ENCODE measurements at places on chromosomes 6 and 20. TPM values are rescaled to one million over a fixed set of nuclear protein-coding genes. Genes with fewer than 3 reads are reported as not detected.

Gene MRAP2
- not detected for total RNA-seq

Gene RPP21
- total RNA-seq, result 44.0 TPM

Gene MEI4
- not detected for total RNA-seq

Gene EMILIN3
- total RNA-seq, result not detected

Gene NINL
- 2.1 TPM for total RNA-seq

Gene ANKRD66
- total RNA-seq, result not detected

Gene LAMA4
- not detected for total RNA-seq

Gene TCP11
- total RNA-seq, result not detected

DNA sequence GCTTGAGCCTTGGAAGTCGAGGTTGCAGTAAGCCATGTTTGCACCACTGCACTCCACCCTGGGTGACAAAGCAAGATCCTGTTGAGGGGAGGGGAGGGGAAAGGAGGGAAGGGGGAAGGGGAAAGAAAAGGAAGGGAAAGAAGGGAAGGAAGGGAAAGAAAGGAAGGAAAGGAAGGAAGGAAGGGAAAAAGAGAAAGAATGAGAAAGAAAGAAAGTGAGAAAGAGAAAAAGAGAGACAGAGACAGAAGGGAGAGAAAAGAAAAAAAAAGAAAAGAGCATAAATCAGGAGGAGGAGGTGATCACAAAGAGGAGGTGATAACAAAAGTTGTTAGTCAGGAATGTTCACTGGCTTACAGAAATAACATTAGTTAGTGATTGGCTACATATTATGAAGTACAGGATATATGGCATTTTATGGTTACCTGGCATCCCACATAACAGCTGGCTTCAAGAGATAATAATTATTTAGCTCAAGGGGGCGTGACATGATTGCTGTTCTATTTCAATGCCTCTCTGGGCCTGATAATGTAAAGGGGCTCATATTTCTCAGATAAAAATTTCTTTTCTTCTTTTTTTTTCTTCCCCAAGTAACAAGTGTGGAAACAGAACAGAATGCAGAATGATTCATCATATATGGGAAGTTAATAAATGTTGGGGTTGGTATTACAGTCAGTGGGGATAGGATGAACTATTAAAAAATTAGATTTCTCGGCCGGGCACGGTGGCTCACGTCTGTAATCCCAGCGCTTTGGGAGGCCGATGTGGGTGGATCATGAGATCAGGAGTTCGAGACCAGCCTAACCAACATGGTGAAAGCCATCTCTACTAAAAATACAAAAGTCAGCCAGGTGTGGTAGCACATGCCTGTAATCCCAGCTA lies 27.1 kb downstream of the SAMHD1 start:
- no peaks in the 10 kb centered on the region for H3K27me3 ChIP-seq
- H3K4me3 ChIP-seq, result no peak overlapping the region
- no peak for DNase-seq
- H3K27ac ChIP-seq, result peak overlapping the region; percentile 32
- H3K4me1 ChIP-seq, result peaks cover 11% of the 10 kb centered on the region

DNA sequence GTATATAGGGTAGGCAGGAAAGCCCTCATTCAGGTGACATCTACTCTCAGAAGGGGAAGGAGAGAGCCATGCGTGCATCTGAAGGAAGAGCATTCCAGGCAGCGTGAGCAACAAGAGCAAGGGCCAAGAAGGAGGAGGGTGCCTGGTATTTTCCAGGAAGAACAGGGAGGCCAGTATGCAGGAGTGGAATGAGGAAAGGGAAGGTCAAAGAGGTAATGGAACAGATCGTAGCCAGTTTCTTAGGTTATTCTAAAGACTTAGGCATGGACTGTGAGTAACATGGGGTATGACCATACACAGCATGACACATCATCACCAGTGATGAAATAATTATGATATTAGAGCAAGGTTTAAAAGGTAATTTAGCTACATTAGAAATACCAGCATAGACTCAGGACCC lies 24.1 kb downstream of the ALDH8A1 start:
- H3K4me3 ChIP-seq, result no peak overlapping the region
- H3K36me3 ChIP-seq, result peaks cover 4% of the 10 kb centered on the region
- DNase-seq, result no peak
- no peak overlapping the region for H3K27ac ChIP-seq
- no peaks in the 10 kb centered on the region for H3K27me3 ChIP-seq

GRCh38 chr20:35151736-35152135 lies 4.6 kb upstream of the EDEM2 start:
- no peaks in the 10 kb centered on the region for H3K27me3 ChIP-seq
- peaks cover 16% of the 10 kb centered on the region for H3K4me1 ChIP-seq
- DNase-seq, result no peak
- no peak overlapping the region for H3K4me3 ChIP-seq

GRCh38 chr20:32517914-32518592 lies 67.1 kb downstream of the NOL4L start:
- no peak overlapping the region for H3K4me3 ChIP-seq
- no peaks in the 10 kb centered on the region for H3K36me3 ChIP-seq
- no peak for DNase-seq
- H3K27ac ChIP-seq, result no peak overlapping the region
- H3K27me3 ChIP-seq, result no peaks in the 10 kb centered on the region

GRCh38 chr6:148440877-148441453 lies 98.3 kb downstream of the SASH1 start:
- H3K27me3 ChIP-seq, result peaks cover 12% of the 10 kb centered on the region
- no peak overlapping the region for H3K27ac ChIP-seq
- H3K4me3 ChIP-seq, result no peak overlapping the region

GRCh38 chr6:155487371-155488130 lies 31.9 kb upstream of the NOX3 start:
- no peak overlapping the region for H3K27ac ChIP-seq
- no peaks in the 10 kb centered on the region for H3K4me1 ChIP-seq

GRCh38 chr6:140101367-140101766 lies 726.9 kb upstream of the CITED2 start:
- peak overlapping the region; percentile 83 for H3K27ac ChIP-seq
- H3K27me3 ChIP-seq, result no peaks in the 10 kb centered on the region
- no peak overlapping the region for H3K4me3 ChIP-seq
- H3K4me1 ChIP-seq, result peaks cover 13% of the 10 kb centered on the region
- DNase-seq, result no peak
- peaks cover 1% of the 10 kb centered on the region for H3K36me3 ChIP-seq

- H3K4me1 ChIP-seq, result peaks cover 16% of the 10 kb centered on the region
- H3K36me3 ChIP-seq, result no peaks in the 10 kb centered on the region
- no peak overlapping the region for H3K4me3 ChIP-seq
- peak; percentile 71 for DNase-seq
- peaks cover 7% of the 10 kb centered on the region for H3K27me3 ChIP-seq
Observed at GRCh38 chr6:167079853-167080297, 43.0 kb upstream of the CCR6 start.

- no peaks in the 10 kb centered on the region for H3K27me3 ChIP-seq
- no peak overlapping the region for H3K4me3 ChIP-seq
- H3K36me3 ChIP-seq, result peaks cover 41% of the 10 kb centered on the region
- no peak overlapping the region for H3K27ac ChIP-seq
- H3K4me1 ChIP-seq, result peaks cover 17% of the 10 kb centered on the region
- DNase-seq, result no peak
Observed at GRCh38 chr20:507006-507758, 36.4 kb downstream of the CSNK2A1 start.

DNA sequence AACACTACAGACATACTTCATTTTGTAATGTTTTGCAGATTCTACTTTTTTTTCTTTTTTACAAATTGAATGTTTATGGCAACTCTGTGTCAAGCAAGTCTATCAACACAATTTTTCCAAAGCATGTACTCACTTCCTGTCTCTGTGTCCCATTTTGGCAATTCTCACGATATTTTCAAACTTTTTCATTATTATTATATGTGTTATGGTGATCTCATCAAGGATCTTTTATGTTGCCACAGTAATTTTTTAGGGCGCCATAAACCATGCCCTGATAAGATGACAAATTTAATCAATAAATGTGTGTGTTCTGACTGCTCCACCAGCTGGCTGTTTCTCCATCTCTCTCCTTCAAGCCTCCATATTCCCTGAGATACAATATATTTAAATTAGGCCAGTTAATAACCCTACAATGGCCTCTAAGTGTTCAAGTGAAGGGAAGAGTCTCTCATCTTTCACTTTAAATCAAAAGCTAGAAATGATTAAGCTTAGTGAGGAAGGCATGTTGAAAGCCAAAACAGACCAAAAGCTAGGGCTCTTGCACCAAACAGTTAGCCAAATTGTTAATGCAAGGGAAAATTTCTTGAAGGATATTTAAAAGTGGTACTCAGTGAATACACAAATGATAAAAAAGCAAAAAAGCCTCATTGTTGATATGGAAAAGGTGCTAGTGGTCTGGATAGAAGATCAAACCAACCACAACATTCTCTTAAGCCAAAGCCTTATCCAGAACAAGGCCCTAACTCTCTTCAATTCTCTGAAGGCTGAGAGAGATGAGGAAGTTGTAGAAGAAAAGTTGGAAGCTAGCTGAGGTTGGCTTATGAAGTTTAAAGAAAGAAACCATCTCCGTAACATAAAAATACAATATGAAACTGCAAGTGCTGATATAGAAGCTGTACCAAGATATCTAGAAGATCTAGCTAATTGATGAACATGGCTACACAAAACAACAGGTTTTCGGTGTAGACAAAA lies 194.4 kb upstream of the TAB2 start:
- H3K4me1 ChIP-seq, result peaks cover 75% of the 10 kb centered on the region
- no peak for DNase-seq
- H3K27ac ChIP-seq, result peak overlapping the region; percentile 72
- H3K27me3 ChIP-seq, result no peaks in the 10 kb centered on the region
- peaks cover 64% of the 10 kb centered on the region for H3K36me3 ChIP-seq

GRCh38 chr20:14759979-14760378 lies 422.6 kb upstream of the FLRT3 start:
- H3K4me1 ChIP-seq, result no peaks in the 10 kb centered on the region
- H3K27ac ChIP-seq, result no peak overlapping the region
- no peak overlapping the region for H3K4me3 ChIP-seq

DNA sequence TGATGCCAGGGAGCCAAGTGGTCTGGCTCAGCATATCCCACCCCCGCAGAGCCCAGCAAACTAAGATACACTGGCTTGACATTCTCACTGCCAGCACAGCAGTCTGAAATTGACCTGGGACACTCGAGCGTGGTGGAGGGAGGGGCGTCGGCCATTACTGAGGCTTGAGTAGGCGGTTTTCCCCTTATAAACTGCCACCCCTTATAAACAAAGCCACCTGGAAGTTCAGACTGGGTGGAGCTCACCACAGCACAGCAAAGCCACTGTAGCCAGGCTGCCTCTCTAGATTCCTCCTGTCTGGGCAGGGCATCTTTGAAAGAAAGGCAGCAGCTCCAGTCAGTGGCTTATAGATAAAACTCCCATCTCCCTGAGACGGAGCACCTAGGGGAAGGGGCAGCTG lies 19.4 kb downstream of the TINAG start:
- no peaks in the 10 kb centered on the region for H3K4me1 ChIP-seq
- H3K4me3 ChIP-seq, result no peak overlapping the region
- no peak overlapping the region for H3K27ac ChIP-seq
- no peak for DNase-seq

DNA sequence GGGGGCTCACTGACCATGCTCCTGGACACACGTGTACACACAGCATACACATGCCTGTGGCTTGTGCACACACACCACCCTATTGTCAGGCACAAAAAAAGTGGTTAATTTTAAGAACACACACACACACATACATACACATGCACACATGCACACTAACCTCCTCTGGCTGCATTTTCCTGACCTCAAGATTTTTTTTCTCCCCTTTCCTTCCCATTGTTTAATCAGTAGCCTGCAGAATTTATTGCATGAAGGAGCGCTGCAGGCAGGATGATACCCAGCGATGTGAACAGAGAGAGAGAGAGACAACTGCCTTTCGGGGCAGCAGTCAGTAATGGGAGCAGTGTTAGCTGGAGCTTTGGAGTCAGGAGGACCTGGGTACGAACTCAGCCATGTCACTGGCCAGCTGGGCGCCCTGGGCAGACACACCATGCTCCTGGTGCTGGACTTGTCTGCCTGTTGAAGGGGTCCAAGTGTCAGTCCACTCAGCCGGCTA lies 990 bp upstream of the TRAF3IP2 start:
- H3K27me3 ChIP-seq, result no peaks in the 10 kb centered on the region
- H3K36me3 ChIP-seq, result no peaks in the 10 kb centered on the region
- peak overlapping the region; percentile 82 for H3K4me3 ChIP-seq
- peak overlapping the region; percentile 95 for H3K27ac ChIP-seq
- DNase-seq, result no peak
- peaks cover 32% of the 10 kb centered on the region for H3K4me1 ChIP-seq
